ENCODE measurements at places on chromosomes 5 and 9.

DNA sequence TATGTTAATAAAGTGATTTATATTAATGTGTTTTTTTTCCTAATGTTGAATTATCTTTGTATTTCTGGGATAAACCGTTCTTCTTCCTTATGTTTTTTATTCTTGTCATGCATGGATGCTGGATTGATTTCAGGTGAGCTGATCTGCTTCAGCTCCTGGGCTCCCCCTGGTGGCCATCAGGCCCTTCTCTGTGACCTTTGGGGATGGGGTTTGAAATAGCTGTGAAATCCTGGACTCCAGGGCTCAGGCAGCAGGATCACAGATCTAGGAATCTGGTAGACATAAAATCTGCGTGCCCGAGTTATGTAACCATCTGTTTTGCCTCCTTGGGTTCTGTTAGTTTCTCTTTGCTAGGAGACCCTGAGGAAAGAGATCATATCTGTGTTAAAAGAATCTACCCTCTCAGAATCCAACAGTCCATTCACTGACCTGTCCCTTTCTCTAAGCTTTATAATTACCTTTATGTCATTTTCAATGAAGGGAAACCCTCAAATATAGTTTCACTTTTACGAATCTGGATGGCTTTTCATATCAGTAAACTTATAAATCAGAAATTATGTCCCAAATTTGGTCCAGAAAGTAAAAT lies 12.2 kb upstream of the OR13J1 start:
- DNase-seq: peak; percentile 77

- peak; percentile 67 for DNase-seq
These were observed 31.0 kb upstream of the NR3C1 start for GRCh38 chr5:143434261-143435209.

DNA sequence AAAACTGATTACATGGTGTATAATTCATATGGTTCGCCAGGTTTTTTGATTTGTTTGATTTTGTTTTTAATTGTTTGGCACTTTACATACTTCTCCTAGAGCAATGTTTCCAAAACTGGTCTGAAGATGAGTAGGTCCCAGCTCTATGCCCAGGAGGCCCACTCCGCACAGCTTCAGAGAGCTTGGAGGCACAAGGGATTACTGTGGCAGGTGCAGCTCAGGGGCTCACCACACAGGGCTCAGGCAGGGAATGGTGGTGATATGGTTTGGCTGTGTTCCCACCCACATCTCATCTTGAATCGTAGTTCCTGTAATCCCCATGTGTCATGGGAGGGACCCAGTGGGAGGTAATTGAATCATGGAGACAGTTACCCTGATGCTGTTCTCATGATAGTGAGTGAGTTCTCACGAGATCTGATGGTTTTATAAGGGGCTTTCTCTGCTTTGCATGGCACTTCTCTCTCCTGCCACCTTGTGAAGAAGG lies 296.6 kb downstream of the MED10 start:
- DNase-seq: no peak

DNA sequence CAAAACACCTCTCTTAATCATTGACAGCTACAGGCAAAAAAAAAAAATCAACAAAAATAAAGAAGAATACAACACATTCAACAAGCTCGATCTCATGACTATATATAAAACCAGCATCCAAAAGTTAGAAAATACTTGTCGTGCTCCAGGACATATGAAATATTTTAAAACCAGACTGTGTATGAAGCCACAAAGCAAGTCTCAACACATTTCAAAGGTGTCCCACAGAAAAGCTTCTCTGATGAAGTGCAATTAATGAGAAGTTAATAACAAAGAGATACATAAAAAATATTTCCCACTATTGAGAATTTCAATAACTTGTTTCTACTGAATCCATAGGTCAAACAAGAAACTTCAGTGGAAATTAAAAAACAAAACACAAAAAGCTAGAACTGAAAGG lies 178.7 kb downstream of the PLK2 start:
- no peak for DNase-seq

DNA sequence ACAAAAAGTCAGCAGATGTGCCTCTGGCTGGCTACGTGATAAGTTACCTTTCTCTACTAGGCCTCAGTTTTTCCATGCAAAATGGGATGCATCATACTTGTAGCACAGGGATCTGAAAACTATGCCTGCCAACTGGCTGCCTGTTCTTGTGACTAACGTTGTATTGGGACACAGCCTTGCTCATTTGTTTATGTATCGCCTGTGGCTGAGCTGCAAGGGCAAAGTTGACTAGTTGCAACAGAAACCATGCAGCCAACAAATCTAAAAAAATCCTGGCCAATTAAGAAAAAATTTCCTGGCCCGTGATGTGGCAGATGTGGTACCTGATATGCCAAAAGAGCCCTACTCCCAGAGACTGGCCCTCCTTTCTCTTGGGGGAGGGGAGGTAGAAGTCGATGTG lies 131.3 kb downstream of the SEC61B start:
- DNase-seq: no peak

DNA sequence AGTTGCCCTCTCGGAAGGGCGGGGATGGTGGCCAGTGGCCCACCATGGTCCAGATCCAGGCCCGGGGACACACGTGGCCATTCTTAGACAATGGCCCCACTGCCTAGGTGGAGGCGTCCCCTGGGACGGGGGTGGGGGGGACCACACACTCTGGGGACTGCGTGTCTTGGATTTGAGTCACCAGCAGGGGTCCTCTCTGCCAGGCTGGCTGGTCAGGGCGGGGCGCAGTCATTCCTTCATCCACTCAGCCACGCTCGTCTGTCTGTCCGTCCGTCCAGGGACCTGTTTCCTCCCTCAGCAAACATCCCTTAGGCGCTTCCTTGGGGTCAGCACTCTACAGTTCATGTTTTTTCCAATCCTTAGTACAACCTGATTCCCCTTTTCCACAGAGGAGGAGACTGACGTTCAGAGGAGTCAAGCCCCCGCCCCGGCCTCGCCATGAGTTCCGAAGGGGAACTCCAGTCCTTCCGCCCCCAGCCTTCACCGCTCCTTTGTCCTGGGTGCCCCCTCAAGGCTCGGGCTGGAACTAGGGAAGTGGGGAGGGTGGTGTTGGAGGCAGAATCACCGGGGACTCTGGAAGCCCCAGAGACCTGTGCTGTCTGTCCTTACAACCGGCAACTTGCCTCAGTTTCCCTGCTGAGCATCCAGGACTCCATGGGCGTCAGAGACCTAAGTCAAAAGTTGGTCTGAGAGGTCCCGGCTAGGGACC lies 276.6 kb upstream of the MVB12B start:
- no peak for DNase-seq

GRCh38 chr5:30001826-30002225 lies 1191.7 kb upstream of the CDH6 start:
- no peak for DNase-seq

- no peak for DNase-seq
These were observed 743.1 kb upstream of the ARRDC3 start for GRCh38 chr5:92126182-92126581.
